ENCODE measurements at places on chromosomes 16 and 17. TPM values are rescaled to one million over a fixed set of nuclear protein-coding genes. Genes with fewer than 3 reads are reported as not detected.

PRR35 gene
- not detected for total RNA-seq

FBXW10 gene
- total RNA-seq, result not detected

ERN1 gene
- 5.7 TPM for total RNA-seq

ZPBP2 gene
- total RNA-seq, result not detected

TEX19 gene
- 0.52 TPM for total RNA-seq

ABCC3 gene
- total RNA-seq, result 1.0 TPM

KRTAP1-1 gene
- not detected for total RNA-seq

SLC6A2 gene
- 1.0 TPM for total RNA-seq

CCR7 gene
- total RNA-seq, result 1.0 TPM

CNTNAP4 gene
- 15.1 TPM for total RNA-seq

KIF1C gene
- total RNA-seq, result 47.5 TPM

KRT222 gene
- 0.52 TPM for total RNA-seq

FOXJ1 gene
- under 0.01 TPM for total RNA-seq

SPNS2 gene
- 2.6 TPM for total RNA-seq

TERB1 gene
- not detected for total RNA-seq

ERN2 gene
- total RNA-seq, result not detected

ZP2 gene
- total RNA-seq, result 0.52 TPM

PEMT gene
- 32.4 TPM for total RNA-seq

TUFM gene
- 67.8 TPM for total RNA-seq

RARA gene
- total RNA-seq, result 17.2 TPM

RFNG gene
- total RNA-seq, result 16.7 TPM

KRT24 gene
- total RNA-seq, result not detected

SLC5A2 gene
- total RNA-seq, result not detected

KRTAP9-2 gene
- total RNA-seq, result not detected

NPIPB9 gene
- 4.2 TPM for total RNA-seq

Data from skeletal muscle tissue (tissue), 5 donors.